Adrenal gland (tissue), 19 donors: ENCODE measurements at places on chromosomes 7 and 10. TPM values are rescaled to one million over a fixed set of nuclear protein-coding genes. Genes with fewer than 3 reads are reported as not detected.

VSTM4 gene
- 85.3 TPM for total RNA-seq

CUZD1 gene
- total RNA-seq = 0.14 TPM

ETV1 gene
- total RNA-seq = 16.9 TPM

SSC4D gene
- 1.9 TPM for total RNA-seq

DNA sequence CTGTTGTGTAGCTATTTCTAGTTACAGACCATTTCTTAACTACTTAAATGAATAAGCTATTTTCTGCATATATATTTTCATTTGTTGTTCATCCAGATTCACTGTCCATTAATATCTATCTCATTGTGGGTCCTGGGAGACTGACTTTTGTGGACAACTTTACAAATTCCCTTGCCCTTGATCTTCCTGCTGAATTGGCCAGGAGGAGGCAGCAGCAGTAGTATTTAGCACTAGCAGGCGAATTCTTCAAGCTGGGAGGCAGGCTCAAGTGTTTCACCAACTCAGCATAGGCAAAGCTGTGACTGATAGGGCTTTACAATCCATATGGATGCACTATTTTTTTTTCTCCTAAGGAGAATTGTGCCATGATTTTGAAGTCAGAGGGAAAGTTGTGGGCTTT, 461.0 kb upstream of the NRG3 start:
- no peak for DNase-seq

GRCh38 chr7:122304319-122304975, at the start of gene FEZF1:
Gene FEZF1 (minus strand): TSS chr7:122304750. CDS start chr7:122304437, 313 bp downstream.
- no peak for DNase-seq

DNA sequence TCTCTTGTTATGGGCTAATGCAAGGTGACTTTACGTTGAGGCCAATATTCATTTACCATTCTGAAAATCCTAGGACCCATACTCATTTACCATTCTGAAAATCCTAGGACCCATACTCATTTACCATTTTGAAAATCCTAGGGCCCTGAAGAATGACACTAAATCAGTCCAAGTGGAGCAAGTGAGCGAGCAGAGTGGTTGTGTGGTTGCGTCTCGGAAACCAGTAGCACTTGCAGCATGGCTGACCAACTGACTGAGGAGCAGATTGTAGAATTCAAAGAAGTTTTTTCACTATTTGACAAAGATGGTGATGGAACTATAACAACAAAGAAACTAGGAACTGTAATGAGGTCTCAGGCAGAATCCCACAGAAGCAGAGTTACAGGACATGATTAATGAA, 6.9 kb downstream of the SAR1A start:
- no peak for DNase-seq

DNA sequence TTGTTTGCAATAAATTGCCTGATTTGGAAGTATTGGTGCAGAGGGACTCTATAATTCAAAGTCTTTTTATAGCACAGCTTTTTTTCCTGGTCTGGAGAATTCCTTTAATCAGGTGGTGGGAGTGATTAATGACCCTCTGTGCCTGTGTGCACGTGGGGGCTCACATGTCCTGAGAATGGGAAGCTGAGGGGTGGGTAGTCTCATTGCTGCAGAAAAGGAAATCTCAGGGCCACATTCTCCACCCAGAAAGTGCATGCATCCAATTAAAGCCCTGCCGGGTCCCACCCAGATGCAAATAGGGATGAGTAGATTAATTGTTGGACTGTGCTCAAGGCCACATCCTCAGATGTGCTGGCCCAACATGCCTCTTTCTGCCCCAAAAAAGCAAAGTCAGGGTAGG, 324.7 kb downstream of the CXCL12 start:
- DNase-seq = no peak

- no peak for DNase-seq
These were observed 88.3 kb upstream of the MXI1 start for GRCh38 chr10:110118891-110119621.

DNA sequence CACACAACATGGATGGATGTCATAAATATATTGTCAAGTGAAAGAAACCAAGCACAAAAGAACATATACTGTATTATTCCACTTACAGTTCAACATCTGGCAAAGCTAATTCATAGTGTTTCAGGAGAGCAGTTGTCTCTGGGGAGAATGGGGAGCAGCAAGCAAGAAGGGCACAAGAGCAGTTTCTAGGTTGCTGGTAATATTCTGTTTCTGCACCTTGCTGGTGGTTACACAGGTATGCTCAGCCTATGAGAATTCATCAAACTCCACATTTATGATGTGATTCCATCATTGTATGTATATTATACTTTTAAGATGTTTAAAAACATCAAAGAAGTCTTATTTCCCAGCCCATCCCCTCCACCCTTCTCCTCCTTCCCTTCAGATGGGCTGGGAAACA, 18.1 kb upstream of the PALS2 start:
- DNase-seq = no peak

DNA sequence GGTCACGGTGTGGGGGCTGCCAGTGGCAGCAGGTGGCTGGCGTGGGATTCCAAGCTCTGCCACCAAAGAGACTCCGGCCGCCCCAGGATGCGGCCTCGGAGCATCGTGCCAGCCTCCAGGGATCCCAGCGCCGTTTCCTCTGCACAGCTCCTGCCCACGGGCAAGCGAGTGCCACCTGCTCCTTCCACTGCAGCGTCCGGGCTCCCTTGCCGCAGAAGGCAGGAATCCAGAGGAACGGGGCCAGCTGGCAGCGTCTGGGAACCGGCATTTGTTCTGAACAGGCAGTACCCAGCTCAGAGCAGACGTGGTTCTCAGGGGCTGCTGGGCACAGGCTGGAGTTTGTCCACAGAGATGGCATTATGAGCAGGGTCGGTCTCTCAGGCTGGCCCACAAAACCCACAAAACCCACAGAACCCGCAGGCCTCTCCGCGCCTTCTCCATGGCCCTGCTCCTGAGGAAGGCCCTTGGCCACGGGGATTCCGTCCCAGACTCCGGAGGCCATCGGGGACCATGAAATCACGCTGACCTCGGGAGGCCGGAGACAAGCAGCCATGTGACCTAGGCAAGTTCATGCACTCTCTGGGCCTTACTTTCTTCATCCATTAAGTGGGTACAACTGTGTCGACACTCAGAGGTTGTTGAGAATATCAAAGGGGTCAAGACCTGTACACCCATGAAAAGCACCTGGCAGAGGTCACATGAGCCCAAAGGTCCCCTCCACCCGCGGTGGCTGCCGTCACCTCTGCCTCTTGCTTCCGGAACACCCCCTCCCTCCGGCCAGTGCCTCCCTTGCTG, 72.1 kb upstream of the TNRC18 start:
- DNase-seq = peak; percentile 87

DNA sequence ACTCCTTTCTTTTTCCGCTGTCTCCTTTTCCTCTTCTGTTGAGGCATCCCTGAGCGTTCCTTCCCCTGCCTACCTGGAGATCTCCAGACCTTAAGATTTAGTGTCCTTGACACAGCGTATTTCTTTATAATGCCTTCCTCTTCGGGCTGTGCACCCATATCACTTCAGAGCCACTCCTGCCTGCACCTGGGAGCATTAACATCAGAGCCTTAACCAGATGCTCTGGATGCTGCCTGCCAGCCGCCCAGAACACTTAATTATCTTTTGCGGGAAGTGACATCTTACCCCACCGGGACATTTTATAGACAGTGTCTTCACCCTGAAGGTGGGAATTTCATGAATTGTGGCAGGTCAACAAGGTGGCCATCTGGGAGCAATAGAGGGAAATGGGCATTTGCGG, 24.2 kb downstream of the UBTD1 start:
- no peak for DNase-seq
